Endothelial cell (in vitro differentiated cells): ENCODE measurements at places on chromosomes 5 and 9. TPM values are rescaled to one million over a fixed set of nuclear protein-coding genes. Genes with fewer than 3 reads are reported as not detected.

- H3K4me1 ChIP-seq = no peaks in the 10 kb centered on the region
- H3K36me3 ChIP-seq = peaks cover 12% of the 10 kb centered on the region
- DNase-seq = no peak
- no peak overlapping the region for H3K4me3 ChIP-seq
- no peak overlapping the region for H3K27ac ChIP-seq
Measured at GRCh38 chr5:31559942-31560341, 27.8 kb downstream of the C5orf22 start.

- no peak for DNase-seq
- no peak overlapping the region for H3K27ac ChIP-seq
- no peaks in the 10 kb centered on the region for H3K27me3 ChIP-seq
Measured at GRCh38 chr5:90830058-90830457, 271.5 kb downstream of the ADGRV1 start.

- H3K4me3 ChIP-seq = no peak overlapping the region
- H3K36me3 ChIP-seq = no peaks in the 10 kb centered on the region
- peaks cover 6% of the 10 kb centered on the region for H3K4me1 ChIP-seq
- H3K27ac ChIP-seq = no peak overlapping the region
Measured at GRCh38 chr9:78892182-78892581, 595.3 kb downstream of the PSAT1 start.

DNA sequence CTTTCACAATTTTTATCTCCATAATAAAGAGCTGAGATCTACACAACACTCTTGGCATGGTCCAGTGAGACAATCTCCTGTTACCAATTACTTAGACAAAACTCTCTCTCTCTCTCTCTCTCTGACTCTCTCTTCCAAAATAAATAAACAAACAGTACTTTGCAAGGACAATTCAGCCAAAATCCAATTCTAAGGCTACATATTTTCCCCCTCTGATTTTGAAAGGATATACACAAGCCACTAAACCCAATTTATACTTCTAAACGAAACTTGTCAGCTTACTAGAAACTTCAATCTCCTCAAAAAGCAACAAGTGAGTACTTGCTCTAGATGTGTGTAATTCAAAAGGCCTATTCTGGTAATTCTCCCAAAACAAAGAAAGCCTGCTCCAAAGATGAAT lies 26.3 kb upstream of the TNPO1 start:
- no peak for DNase-seq
- no peak overlapping the region for H3K4me3 ChIP-seq
- no peaks in the 10 kb centered on the region for H3K36me3 ChIP-seq

DNA sequence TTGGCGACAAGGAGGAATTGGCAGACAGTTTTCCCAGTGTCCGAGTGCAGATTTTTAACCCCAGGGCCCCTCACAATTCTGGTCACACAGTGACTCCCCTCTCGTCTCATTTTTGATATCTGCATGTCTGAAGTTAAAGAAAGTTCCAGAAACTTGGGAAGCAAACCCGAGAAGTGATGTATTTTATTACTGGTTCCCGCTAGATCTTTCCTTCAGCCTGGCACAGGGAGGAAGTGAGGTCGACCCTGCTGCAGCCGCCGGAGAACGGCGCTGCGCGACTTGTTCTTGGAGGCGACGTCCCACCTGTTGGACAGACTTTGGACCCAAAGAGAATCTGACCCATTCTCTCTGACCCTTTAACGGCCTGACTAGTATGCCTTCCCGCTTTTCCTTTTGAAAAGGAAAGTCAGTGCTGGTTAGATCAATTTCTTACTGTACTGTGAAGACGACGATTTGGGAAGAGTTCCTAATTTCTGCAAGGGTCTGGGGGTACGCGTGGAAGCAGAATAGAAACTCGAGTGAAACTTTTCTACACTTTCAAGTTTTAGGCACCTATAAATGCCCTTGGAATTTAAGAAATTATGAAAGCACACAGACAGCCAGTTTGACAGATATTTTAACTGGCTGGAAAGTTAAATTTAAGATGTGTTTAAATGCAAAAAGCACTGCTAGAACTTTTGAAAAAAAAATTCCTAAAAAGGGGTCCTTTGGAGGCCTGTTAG lies 744 bp downstream of the OTULIN start:
- peak overlapping the region; percentile 97 for H3K4me3 ChIP-seq
- H3K27me3 ChIP-seq = peaks cover 5% of the 10 kb centered on the region
- H3K4me1 ChIP-seq = peaks cover 33% of the 10 kb centered on the region
- H3K36me3 ChIP-seq = peaks cover 7% of the 10 kb centered on the region
- DNase-seq = peak; percentile 24

GRCh38 chr9:104604801-104605200 lies 626 bp downstream of the OR13C2 start:
- H3K4me1 ChIP-seq = no peaks in the 10 kb centered on the region
- H3K27ac ChIP-seq = no peak overlapping the region
- no peak for DNase-seq
- no peaks in the 10 kb centered on the region for H3K27me3 ChIP-seq
- no peaks in the 10 kb centered on the region for H3K36me3 ChIP-seq
- no peak overlapping the region for H3K4me3 ChIP-seq

GRCh38 chr9:95058795-95059386 lies 258.6 kb downstream of the FANCC start:
- H3K36me3 ChIP-seq = peaks cover 12% of the 10 kb centered on the region
- H3K4me1 ChIP-seq = peaks cover 23% of the 10 kb centered on the region
- no peak overlapping the region for H3K4me3 ChIP-seq
- peaks cover 1% of the 10 kb centered on the region for H3K27me3 ChIP-seq
- no peak for DNase-seq

DNA sequence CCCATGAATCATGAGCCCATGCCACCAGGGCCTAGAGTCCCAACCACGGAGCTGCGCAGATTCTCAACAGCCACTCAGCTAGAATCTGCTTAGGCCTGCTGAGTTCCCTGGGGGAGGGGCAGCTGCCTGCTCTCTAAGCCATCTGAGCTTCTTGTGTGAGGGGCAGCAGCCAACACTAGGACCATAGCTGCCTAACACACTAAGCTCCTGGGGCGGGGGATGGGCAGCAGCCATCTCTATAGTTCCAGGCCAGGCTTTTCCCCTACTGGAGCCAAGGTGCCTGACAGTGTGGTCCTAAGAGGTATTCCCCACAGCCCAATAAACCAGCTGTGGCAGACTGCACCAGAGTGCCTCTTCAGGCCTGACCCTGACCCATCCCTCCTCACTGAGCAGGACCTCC lies 255.9 kb upstream of the ACO1 start:
- H3K4me1 ChIP-seq = no peaks in the 10 kb centered on the region
- no peak for DNase-seq
- H3K27ac ChIP-seq = no peak overlapping the region
- no peaks in the 10 kb centered on the region for H3K36me3 ChIP-seq
- H3K4me3 ChIP-seq = no peak overlapping the region

GRCh38 chr9:114286146-114286679 lies 36.7 kb upstream of the ORM1 start:
- no peak overlapping the region for H3K4me3 ChIP-seq
- peaks cover 20% of the 10 kb centered on the region for H3K36me3 ChIP-seq
- H3K27me3 ChIP-seq = peaks cover 5% of the 10 kb centered on the region
- no peak for DNase-seq
- no peak overlapping the region for H3K27ac ChIP-seq
- H3K4me1 ChIP-seq = peaks cover 12% of the 10 kb centered on the region

- peaks cover 7% of the 10 kb centered on the region for H3K36me3 ChIP-seq
- peaks cover 3% of the 10 kb centered on the region for H3K27me3 ChIP-seq
- H3K27ac ChIP-seq = peak overlapping the region; percentile 4
- DNase-seq = no peak
Measured at GRCh38 chr9:36416890-36417289, 16.8 kb upstream of the RNF38 start.

DNA sequence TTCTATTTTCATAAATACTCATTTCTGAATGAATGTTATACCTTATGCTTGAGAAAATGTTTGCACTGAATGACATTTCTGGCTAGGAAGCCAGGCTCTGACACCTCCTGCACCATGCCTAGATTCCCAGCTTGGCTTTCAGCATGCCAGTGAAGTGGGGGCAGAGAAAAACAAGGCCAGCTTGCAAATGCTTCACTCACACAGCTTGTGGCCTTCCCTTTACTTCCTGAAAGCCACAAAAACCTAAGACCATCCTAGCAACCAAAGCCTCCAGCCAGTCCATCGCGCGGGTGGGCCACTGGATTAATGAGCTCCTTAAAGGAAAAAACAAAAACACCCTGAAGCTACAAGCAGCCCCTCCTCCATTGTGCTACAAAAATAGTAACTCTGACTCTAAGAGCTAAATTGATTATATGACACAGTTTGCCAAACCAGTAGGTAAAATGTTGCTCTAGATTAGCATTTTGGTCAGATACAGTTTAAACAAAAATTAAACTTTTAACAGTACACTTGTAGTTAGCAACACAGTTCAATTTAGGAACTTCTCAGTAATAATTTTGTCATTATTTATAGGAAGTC lies 159.9 kb downstream of the TSSK1B start:
- peaks cover 53% of the 10 kb centered on the region for H3K4me1 ChIP-seq
- no peaks in the 10 kb centered on the region for H3K36me3 ChIP-seq
- H3K27me3 ChIP-seq = no peaks in the 10 kb centered on the region
- no peak overlapping the region for H3K4me3 ChIP-seq

- H3K27ac ChIP-seq = no peak overlapping the region
- DNase-seq = no peak
- H3K27me3 ChIP-seq = peaks cover 4% of the 10 kb centered on the region
- no peaks in the 10 kb centered on the region for H3K4me1 ChIP-seq
- H3K4me3 ChIP-seq = no peak overlapping the region
Measured at GRCh38 chr5:95904827-95905226, 56.8 kb downstream of the ELL2 start.

DNA sequence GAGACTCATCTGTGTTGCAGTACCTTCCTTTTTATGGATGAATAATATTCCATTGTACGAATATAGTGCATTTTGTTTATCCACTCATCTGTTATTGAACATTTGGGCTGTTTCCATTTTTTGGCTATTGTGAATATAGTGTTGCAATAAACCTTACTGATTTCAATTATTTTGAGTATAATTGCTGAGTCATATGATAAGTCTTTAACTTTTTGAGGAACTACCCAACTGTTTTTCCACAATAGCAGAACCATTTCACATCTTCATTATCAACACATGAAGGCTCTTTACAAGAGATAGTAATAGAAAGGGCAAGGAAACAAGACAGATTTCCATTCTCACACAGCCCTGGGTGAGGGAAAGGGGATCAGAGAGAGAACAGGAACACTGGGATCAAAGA lies 329.2 kb downstream of the RAB3C start:
- no peak overlapping the region for H3K27ac ChIP-seq
- H3K4me3 ChIP-seq = no peak overlapping the region
- no peak for DNase-seq
- H3K27me3 ChIP-seq = peaks cover 3% of the 10 kb centered on the region

DNA sequence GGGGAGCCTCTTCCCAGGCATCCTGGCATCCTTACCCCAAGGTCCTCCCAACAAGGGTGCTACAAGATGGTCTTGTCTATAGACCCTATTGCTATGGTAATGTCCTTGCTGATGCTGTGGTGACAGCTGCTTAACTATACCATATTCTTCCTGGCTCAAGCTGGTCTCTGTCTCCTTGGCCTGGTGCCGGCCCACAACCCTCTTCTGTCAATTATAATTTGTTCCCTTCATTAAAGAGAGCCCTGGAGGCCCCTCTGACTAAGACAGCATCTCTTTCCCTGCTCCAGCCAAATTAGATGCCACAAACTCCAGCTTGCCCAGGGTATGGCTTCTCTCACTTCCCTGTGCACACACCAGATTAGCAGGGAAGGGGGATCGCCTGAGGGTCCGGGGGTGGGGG lies 86.7 kb downstream of the PSD2 start:
- H3K4me3 ChIP-seq = no peak overlapping the region
- no peak overlapping the region for H3K27ac ChIP-seq
- no peaks in the 10 kb centered on the region for H3K36me3 ChIP-seq
- H3K27me3 ChIP-seq = peaks cover 7% of the 10 kb centered on the region

Gene THBS4
- 3.0 TPM for total RNA-seq

Gene RLN2
- 1.4 TPM for total RNA-seq

Gene CDC20B
- total RNA-seq = not detected

Gene SMC2
- total RNA-seq = 19.7 TPM

Gene PCDHGC4
- 3.5 TPM for total RNA-seq

Gene MCC
- total RNA-seq = 22.7 TPM

Gene MARVELD2
- total RNA-seq = 6.5 TPM
